ENCODE measurements at places on chromosomes 7 and 10.

DNA sequence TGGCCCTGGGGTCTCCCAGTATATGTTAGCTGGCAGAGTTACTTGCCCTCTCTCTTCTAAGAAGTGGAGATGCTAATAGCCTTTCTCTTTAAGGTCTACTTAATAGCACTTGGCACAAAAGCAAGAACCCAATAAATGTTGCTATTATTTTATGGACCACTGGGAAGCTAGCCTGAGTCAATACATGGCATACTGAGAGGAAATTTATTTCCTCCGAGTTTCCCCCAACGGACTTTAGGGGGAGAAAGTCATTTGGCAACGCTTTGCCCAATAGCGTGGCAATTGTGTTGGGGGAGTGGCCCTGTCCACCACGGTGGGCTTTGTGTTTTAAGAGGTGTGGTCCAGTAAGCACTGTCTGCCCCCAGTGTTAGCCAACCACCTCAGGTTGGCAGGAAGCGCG is 87.4 kb upstream of the SMNDC1 start:
- DNase-seq = no peak

DNA sequence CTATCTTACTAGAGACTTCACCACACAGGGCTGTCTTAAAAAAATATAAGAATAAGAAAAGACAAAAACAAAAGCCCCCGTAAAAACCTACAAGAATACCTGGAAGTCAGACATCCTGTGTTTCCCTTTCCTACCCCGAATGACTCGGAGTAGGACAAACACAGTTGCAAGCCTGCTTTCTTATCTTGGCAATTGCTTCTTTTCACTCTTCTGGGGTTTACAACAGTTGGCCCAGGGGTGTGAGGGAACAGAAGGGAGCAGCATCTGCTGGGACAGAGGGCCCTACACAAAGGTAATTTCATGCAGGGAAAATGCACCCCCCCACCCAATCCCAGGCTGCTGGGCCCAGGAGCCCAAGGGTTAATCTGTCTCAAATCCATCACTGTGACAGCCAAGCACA is 220.6 kb downstream of the ARHGAP12 start:
- DNase-seq = no peak

- peak; percentile 36 for DNase-seq
Observed at GRCh38 chr7:98997846-98998245, 119.5 kb downstream of the TRRAP start.

- DNase-seq = no peak
Observed at GRCh38 chr10:32372000-32372875, 25.3 kb upstream of the EPC1 start.

DNA sequence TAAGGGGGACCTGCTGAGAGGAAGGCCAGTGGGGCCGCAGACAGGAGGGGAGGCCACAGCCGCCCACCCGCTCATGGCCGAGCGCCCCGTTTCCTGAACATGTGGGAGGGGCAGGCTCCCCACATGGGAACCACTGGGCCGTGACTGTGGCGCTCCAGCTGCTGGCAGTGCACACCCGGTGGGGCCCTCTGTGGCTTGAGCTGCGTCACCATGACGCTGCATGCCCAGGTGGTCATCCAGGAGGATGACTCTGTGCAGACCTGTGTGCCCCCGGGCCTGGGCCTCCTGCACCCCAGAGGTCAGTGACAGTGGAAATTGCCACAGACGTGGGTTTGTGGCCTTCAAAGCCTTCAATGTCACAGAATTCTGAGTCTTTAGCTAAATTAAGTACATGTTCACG is 85.1 kb downstream of the MGMT start:
- no peak for DNase-seq

- DNase-seq = peak; percentile 84
Observed at GRCh38 chr10:70672165-70673042, at the start of gene ADAMTS14. Gene ADAMTS14 (plus strand): TSS chr10:70672506. CDS start chr10:70672803, 297 bp downstream.

DNA sequence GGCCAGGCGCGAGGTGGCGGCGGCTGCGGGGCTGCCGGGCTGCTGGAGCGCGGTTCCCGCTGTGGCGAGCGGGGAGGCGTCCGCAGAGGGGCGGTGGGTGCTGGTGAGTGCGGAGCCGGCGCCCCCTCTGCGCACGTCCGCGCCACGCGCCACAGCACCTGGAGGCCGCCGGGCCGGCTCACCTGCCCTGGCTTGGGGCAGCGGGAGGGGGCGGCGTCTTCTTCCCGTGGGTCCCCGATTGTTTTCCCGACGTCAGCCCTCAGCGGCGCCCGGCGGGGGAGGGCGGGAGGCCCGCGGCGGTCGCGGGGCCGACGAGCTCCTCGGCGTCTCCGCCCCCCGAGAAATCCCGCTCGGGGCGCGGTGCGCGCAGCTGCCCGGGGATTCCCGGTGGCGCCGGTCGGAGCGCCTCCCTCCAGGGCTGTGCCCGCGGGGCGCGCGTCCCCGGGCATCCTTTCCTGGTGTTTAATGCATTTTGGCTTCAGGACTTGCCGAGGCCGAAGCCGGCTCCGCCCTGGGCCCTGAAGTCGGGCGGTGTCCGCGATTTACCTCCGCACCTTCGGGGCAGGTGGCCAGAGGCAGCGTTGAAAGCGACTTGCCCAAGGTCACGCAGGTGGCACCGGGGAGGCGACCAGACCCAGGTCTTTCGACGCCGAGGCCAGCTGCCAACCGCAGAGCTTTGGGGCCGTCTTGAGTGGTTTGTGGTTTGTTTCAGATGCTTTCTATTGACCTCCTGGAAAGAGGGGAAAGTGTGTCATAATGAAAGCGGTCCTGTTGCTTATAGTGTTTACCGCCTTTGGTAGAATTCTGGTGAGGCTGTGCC is 561 bp downstream of the PLEKHA1 start:
- DNase-seq = no peak

GRCh38 chr7:33050535-33051318 is 11.8 kb downstream of the NT5C3A start:
- DNase-seq = no peak

DNA sequence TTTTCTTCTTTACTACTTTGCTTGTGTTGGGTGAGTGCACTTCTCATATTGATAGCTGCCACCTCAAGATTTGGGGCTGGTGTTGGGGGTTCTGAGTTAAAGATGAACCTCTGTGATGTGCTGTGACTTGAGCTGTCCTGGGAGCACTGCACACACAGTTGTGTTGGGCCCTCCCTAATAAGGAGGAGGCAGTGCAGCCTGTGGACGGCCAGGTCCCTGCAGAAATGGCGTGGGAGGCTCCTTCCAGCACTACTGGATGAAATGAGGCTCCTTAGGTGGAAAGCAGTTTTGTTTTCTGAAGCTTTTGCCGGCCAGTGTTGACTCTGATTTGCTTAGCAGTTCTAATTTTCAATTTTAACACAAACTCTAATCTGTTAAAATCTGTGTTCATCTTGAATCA is 44.0 kb downstream of the WDR37 start:
- DNase-seq = no peak

DNA sequence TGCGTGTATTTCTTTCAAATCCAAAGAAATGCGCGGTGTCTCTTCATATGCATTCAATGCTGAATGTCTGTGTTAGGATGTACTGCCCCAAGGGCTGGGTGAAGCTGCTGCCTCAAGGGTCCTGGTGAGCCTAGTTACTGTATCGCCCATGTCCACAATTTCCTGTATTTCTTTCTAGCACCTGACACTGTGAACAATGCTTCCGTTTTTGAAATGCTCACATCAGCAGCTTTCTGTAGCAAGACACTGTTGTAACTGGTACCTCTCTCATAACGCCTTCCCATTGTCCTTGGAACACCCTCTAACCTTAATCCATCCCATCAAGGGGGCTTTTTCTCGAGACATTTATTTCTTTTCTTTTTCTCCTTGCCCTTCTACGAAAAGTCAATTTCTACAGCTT is 25.1 kb downstream of the NRP1 start:
- DNase-seq = no peak

GRCh38 chr10:113221756-113222168 is 271.7 kb downstream of the TCF7L2 start:
- no peak for DNase-seq

DNA sequence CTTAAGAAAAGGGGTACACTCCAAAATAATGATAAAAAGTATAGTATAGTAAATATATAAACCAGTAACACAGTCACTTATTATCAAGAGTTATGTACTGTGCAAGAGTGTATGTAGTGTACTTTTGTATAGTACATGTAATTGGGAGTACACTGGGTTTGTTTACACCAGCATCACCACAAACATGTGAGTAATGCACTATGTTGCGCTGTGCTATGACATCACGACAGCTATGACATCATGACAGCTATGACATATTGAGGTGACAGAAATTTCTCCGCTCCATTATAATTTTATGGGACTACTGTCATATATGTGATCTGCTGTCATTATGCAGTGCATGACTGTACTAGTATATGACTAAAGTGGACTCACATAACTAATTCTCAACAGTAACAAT is 84.6 kb downstream of the KMT2C start:
- DNase-seq = no peak

- DNase-seq = no peak
Observed at GRCh38 chr10:105545101-105545500, 904.0 kb downstream of the SORCS3 start.
